ENCODE measurements at places on chromosomes 12 and 14.

GRCh38 chr12:2282318-2282717 is 229.5 kb downstream of the CACNA1C start:
- DNase-seq: no peak

DNA sequence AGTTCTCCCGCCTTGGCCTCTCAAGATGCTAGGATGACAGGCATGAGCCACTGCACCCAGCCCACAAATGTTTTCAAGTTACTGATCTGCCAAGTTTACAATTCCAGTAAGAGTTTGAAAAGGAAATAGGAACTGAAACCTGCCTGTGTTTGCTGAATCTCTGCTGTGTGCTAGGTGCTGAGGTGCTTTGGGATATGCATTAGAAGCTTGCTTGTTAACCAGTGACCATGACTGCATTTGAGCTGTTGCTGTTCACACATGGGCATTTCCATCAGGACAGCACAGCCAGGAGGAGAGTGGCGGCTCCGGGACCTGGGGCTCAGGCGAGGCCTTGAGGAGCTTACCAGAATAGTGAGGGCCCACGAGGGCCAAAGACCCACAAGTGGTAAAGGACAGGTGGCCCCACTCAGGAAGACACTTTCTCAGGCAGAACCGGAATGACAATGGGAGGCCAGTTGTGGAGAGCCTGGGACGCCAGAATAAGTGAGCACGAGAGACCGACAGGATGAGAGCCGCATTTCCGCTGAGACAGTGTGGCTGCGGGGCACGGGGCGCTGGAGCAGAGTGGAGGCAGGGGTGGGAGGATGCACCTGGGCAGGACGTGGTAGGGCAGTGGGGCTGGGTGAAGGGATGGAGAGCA is 54.5 kb upstream of the MMP17 start:
- DNase-seq: peak; percentile 27

- peak; percentile 72 for DNase-seq
Measured at GRCh38 chr14:89425931-89426330, 8.9 kb upstream of the FOXN3 start.

DNA sequence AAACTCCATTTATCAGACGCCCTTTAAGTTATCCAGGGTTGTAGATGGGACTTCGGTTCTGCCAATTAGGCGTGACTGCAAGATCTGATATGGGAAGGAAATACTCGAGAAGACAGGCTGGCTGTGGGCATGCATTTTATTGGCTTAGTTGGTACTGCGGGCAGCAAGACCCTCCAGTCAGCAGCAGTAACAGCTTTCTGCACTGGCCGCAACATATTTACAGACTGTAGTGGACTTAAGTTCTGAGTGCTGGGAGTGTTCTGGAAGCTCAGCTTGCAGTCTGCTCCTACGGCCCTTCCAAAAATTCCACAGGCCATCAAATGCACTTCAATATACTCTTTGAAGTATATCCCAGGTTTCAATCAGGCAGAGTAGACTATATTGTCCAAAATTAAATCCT is 21.1 kb downstream of the KITLG start:
- DNase-seq: no peak

GRCh38 chr12:82698708-82699564 is 12.2 kb downstream of the TMTC2 start:
- no peak for DNase-seq

DNA sequence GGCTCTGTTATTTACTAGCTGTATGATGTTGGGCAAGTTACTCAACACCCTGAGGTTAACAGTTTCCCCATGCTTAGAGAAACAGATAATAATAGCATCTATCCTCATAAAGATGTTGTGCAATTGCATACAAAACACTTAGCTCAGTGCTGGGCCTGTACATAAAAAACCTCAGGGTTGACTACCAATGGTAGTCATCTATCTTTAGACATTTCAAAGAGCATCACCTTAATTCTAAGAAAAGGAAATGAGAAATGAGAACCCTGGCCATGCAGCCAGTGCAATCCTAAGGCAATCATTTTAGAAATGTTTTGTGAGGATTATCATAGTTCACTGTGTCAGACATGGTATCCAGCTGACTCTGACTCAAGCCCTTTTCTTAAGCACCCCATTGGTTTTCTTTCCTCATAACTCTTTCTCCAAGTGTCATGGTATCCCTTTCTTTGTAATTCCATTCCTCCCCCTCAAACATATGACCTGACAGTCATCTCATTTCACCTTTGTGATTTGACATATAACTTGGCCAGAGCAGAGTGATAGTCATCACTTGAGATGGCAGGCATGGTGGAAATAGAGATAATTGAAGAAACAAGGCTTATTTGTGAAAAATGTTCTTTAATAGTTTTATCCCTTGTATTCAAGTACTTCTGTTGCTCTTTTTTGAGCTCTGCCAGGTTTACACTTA is 29.5 kb upstream of the OSBPL8 start:
- peak; percentile 47 for DNase-seq

GRCh38 chr12:121240484-121241101 is 30.7 kb downstream of the P2RX4 start:
- DNase-seq: peak; percentile 69

DNA sequence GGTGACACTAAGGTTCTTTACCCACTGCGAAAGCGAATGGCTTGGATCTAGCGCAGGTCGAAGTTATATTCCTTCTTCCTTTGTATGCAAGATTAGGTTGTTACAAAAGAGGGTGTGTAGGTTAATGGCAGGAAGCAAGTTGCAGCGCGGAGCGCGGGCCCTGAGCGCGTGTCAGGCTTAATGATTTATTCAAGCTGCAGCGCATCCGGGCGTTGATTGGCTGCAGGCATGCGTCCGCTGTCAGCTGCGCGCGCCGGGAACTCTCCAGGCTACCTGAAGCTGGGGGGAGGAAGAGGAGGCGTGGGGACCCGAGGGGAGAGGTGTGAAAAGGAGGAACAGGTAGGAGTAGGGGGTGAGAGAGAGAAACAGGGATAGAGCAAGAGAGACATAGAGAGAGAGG is 7.4 kb downstream of the ASCL1 start:
- peak; percentile 23 for DNase-seq
